Stimulated activated CD4-positive, alpha-beta T cell treated with anti-CD3 and anti-CD28 coated beads, TNF-alpha, amount 100 ng/mL, for 4 hours (primary cell): ENCODE measurements at places on chromosomes 2 and 18.

DNA sequence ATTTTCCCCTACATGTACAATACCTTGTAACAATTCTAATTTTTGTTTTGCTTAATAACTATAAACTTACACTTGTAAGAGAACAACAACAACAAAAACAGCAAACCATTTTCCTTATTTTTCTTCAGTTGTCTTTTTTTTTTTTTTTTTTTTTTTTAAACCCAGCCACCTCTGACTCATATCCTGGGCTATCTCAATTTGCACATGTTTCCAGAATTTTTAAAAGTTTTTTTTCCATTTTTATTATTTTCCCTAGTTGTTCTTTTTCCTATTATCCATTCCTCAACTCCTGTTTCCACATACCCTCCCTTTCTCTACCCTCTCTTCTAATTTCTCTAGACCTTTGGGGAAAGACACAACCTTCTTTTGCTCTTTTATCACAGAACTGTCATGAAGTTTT is 112.5 kb downstream of the EFEMP1 start:
- no peak for DNase-seq

- DNase-seq = no peak
Observed at GRCh38 chr2:120423167-120423943, 77.4 kb downstream of the INHBB start.

DNA sequence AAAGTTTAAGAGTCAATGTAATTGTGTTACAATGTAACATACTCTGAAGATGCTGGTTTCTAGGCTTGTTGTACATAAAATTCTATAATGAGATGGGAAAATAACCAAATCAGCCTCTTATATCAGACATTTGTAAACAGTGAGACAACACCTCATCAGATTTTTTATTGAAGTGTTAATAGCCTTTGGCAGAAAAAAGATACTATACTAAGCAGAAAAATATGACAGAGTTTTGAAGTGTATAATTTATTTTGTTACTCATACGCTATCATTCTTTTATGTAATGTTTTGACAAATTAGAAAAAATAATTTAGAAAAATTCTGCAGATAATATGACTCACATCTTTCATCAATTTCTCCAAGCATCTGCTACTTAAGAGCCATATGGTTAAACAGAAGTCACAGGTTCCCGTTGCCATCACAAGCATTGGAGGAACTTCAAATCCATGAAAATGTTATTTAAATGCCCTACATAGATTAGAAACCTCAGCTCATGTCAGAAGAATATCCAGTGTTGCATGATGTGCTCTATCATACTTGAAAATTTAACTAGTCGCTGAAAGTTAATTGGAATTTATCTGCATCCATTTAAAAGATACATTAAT is 535.4 kb downstream of the LRP1B start:
- no peak for DNase-seq

DNA sequence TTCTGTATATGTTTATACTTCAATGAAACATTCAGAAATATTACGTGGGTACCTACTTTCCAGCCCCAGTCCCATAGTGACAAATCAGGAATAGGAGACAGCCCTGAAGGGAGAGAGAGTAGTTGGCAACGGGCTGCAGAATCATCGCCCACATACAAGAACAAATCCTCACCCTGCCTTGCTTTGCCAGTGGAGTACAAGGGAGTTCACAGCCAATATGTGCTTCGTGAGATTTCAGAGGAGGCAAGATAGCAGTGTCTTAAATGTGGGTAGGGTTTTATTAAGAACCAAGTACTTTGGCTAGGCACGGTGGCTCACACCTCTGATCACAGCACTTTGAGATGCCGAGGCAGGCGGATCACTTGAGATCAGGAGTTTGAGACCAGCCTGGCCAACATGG is 40.3 kb upstream of the PKDCC start:
- DNase-seq = no peak

DNA sequence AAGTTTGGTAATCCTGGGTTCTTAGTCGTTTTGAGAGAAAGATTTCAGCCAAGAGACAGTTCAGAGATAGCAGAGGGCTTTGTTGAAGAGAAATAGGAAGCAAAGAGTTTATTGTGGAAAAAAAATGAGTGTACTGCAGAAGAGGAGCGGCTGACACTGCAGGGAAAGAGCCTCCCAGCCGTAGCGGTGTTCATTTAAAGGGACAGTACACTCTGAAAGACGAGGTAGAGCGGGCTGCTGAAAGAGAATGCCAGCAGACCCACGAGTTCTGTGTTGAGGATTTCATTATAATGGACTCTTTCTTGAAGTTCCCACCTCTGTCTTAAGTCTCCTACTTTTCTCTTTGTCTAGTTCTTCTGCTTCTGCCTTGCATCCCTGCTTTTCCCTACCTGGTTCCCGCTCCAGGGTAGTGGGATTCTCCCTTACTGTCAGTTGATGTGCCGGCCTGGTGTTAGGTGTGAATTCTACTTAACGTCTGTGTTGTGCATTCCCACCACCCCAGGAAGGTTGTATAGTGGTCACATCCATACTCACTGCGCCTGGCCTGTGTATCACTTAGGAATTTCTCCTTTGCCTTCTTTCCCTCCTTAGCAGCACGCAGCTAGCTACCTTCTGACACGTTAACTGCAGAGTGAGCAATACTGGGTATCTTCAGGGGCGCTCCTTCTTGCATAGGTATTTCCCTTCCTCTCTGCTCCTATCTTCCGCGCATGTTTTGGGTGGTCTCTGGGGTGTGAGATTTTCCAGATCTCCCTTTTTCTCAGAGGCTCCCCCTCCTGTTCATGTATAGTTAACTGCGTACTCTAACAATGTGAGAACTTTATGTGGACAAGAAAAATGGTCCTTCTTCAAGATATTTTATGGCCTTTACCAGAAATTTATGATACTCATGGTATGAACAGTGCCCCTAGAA is 164.5 kb downstream of the PTH2R start:
- no peak for DNase-seq

- DNase-seq = no peak
Observed at GRCh38 chr2:162103443-162104009, 29.5 kb upstream of the DPP4 start.

GRCh38 chr2:23425885-23426262 is 40.9 kb downstream of the KLHL29 start:
- no peak for DNase-seq

- no peak for DNase-seq
Observed at GRCh38 chr2:240427729-240428128, 7.7 kb upstream of the GPC1 start.

DNA sequence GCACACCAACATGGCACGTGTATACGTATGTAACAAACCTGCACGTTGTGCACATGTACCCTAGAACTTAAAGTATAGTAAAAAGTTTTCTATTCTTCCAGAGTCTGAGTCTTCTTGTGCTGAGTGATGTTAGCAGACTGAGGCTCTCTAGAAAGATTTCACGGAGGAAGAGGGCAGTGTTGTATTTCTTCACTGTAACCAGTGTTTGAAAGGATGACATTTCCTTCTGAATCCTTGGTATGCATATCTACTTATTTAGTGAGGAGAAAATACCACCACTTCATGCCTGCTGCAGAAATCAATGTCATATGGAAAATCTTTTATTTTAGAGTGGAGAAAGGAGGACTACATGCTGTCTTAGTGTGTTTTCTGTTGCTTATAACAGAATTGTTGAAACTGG is 357.1 kb downstream of the CCDC85A start:
- no peak for DNase-seq

- DNase-seq = no peak
Observed at GRCh38 chr2:236853585-236854051, 232.1 kb upstream of the COPS8 start.

DNA sequence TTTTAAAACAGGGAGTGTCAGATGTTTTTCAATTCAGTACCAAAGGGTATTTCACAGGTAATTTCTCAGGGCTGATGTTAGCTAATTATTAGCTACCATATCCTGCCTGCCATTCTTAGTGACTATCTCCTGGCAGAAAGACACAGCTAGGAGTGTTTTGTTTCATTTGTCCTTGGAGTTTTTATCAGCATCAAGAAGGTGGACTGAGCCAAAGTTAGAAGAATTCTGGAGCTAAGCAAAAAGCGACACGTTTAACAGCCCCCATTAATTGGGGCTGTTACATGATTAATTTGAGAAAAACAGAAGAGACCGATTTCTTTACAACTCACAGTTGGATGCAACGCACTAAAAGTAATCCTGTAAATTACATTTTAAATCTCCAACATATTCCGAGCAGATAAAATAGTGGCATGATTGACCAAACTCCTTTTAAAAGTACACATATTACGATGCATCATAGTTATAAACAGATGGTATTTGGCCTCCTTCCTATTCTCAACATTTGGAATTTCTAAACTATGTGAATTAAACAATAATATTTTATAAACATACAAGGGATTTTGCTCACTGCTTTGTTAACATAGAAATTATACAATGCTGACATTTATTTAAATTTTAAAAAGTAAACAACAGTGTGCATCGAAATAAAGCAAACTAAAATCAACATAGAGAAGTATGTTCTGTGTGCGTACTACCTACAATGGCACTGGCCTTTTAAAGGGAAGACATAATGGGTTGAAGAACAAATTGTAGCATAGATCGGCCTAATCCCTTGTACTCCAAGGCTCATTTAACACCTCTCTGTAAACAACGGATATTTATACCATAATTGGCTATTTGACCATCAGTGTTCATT is 585.1 kb downstream of the ZEB2 start:
- no peak for DNase-seq

DNA sequence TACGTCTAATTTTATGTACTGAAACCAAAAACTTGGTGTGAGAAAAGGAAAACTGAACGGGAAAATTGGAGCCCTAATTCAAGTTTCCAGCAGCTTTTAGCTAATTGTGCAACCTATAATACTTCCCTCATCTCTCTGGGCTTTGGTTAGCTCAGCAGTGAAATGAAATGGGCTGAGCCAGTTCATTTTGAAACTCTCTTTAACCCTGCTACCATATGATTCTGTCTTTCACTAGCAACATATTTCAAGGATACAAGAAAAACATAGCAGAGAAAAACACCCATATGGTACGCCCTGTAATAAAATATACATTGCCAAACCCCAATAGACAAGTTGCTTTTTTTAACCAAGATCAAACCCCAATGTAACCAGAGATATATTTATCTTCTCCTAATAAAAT is 799 bp downstream of the SYT4 start:
- DNase-seq = no peak

GRCh38 chr2:69067026-69067630 is 54.1 kb downstream of the ANTXR1 start:
- DNase-seq = no peak

DNA sequence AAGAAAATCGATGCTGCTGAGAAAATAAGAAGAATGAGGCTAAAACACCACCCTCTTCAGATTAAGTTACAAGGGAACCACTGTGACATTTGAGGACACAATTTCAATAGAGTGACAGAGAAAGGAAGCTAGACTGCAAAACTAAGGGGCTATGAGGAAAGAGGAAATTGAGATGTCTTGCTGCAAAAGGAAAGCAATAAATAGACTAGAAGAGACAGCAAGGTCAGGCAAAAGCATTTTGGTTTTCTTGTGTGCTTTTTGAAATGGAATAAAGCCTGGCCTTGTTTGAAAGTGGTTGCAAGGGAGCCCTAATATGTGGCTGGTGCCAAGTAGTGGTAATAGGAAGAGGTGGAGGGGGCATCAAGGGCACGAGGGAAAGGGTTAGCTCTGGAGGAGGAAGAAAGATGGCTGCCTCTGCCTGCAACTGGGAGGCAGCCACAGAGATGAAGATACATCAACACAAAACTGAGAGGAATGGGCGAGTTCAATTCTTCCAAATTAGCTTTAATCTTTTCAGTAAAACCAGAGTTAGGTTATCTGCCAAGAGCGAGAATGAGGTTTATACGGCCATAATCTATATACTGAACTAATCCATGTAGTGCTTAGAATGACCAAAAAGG is 1.2 kb upstream of the MRO start:
- no peak for DNase-seq

GRCh38 chr18:75176849-75177248 is 32.1 kb downstream of the PTGR3 start:
- DNase-seq = no peak

DNA sequence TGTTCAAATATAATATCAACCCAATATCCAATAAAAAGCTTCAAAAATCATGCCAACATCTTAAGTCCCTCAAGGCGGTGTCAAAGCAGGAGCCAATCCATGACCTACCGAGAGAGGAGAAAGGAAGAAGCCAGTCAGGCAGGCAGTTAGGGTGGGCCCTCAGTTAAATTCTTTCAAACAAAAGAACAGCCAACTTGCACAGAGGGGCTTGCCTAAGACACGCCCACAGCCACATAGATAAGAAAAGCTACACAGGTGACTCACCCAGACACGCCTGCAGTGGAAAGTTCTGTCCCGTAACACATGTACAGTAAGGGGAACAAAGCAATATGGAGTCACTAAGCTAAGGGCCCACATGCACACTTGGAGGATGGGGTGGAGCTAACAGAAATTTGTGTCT is 61.3 kb downstream of the SP110 start:
- DNase-seq = no peak

GRCh38 chr2:203059567-203060240 is 45.0 kb downstream of the NBEAL1 start:
- no peak for DNase-seq

DNA sequence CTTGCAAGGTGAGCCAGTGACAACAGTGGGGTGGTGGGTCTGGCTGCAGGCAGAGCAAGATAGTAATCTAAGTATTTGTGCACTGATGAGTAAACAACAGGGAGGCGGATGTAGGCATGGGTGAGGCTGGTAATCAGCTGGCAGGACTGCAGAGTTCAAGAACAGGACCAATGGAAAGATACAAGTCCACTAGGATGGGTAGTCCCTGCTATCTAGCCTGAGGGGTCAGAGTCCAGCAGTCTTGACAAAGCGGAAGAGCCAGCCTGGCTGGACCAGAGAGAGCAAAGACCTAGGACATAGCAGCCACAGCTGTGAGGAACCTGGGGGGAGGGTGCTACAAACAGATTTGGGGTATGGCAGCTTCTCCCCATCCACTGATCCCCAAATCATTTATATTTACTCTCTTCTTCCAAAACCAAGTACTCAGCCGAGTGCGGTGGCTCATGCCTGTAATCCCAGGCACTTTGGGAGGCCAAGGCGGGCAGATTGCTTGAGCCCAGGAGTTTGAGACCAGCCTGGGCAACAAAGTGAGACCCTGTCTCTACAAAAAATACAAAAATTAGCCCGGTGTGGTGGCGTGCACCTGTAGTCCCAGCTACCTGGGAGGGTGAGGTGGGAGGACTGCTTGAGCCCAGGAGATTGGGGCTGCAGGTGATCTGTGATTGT is 25.9 kb downstream of the VIL1 start:
- DNase-seq = no peak

GRCh38 chr2:190462611-190463010 is 54.5 kb downstream of the MFSD6 start:
- DNase-seq = no peak

DNA sequence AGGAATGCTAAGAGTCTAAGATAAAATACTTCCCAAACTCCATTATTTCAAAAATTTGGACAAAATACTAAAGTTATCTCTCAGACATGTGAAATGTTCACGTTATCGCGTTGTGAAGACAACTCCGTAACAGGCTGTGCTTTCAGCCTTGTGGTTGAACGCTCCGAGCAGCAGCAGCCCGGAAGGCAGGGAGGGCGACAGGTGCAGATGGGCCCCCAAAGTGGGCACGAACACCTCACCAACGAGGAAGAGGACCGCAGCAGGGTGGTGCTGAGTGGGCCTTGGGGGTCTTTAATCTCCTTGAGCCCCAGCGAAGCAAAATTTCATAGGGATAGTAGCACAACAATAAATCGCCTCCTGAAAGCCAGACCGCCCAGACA is 1.0 kb upstream of the FAM110C start:
- DNase-seq = no peak

- DNase-seq = no peak
Observed at GRCh38 chr18:69400976-69401225, 213 bp downstream of the DOK6 start.
